Fibroblast of skin of scalp (primary cell): ENCODE measurements at places on chromosomes 7 and 10.

GRCh38 chr7:20146451-20146850 lies 70.7 kb downstream of the MACC1 start:
- DNase-seq = peak; percentile 40

GRCh38 chr7:93054975-93055374 lies 62.8 kb downstream of the SAMD9 start:
- no peak for DNase-seq

DNA sequence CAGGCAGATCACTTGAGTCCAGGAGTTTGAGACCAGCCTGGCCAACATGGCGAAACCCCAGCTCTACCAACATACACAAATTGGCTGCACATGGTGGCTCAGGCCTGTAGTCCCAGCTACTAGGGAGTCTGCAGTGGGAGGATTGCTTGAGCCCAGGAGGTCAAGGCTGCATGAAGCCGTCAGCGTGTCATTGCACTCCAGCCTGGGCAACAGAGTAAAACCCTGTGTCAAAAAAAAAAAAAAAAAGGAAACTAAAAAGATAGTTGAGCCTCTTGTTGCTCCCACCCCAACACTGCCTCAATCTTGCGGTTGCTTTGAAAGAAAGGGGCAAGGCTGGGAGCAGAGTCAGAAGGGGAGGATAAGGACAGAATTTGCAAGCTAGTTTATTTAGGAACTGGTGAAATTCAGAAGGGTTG lies 69.9 kb downstream of the SYPL1 start:
- DNase-seq = no peak

- DNase-seq = no peak
Measured at GRCh38 chr7:2812831-2813230, 31.3 kb downstream of the GNA12 start.

DNA sequence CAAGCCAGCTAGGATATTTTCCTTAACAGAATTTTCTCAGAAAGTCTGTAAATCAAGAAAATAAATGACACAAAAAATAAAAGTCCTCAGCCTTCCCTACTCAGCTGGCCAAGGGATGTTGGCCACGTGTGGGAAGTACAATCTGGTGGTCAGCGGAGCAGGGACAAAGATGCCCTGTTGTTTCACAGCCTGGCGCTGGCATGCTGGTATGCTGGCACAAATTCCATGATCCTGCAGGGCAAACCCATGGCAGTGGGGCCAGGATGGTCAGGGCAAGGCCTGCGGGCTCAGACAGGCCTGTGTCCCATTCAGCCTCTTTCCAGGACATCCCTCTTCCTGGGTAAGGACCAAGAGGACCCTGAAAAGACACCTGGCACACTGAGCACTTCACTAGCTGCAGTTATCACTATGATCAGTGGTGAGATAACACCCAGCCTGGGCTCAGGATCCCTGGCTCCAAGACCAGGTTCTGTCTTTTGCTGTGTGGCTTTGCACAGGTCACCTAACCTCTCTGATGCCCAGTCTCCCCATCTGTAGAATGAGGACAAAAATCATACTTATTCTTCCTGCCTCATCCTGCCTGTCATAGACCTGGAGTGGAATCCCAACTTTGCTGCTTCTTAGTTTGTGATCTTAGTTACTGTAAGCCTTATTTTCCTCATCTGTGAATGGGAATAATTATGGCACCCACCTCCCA lies 10.8 kb upstream of the HSPA12A start:
- no peak for DNase-seq

GRCh38 chr7:75739796-75740672 lies 1.3 kb upstream of the HIP1 start:
- DNase-seq = no peak

GRCh38 chr7:48286836-48287235 lies 115.6 kb downstream of the ABCA13 start:
- no peak for DNase-seq

- DNase-seq = no peak
Measured at GRCh38 chr7:104012835-104013234, 23.4 kb upstream of the RELN start.

DNA sequence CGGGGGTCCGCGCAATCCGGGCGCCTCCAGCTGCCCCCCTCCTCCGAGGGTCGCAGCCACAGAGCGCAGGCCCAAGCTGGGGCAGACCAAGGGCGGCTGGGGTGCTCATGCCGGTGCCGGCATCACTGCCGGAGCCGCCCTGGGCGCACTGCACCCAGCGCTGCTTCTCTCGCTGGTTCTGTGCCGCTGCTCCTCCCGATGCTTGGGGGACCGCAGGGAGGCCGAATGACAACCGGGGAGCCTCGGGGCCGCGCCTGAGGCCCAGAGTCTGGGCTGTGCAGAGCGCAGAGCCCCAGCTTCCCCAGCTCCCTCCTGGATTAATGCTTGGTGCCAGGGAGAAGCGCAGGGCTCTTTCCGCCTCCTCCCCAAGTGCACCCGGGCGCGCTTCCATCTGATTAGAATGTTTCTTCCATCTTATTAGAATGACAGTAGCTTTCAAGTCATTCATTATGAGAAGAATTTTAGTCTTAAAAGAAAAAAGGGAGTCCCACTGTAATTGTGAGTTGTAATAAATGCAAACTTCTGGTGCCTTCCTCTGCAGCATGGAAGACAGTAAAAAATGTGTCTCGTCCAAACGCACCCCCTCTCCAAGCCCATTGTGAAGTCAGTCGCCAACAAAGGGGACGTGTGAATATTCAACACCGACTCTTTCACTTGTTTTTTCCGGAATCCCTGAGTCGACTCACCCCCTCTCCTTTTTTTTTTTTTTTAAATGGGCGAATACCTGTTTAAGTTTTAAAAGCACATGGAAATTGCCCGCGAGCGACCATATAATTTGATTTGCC lies 19.5 kb upstream of the PTF1A start:
- DNase-seq = no peak
